ENCODE measurements at places on chromosomes 2 and 18.

DNA sequence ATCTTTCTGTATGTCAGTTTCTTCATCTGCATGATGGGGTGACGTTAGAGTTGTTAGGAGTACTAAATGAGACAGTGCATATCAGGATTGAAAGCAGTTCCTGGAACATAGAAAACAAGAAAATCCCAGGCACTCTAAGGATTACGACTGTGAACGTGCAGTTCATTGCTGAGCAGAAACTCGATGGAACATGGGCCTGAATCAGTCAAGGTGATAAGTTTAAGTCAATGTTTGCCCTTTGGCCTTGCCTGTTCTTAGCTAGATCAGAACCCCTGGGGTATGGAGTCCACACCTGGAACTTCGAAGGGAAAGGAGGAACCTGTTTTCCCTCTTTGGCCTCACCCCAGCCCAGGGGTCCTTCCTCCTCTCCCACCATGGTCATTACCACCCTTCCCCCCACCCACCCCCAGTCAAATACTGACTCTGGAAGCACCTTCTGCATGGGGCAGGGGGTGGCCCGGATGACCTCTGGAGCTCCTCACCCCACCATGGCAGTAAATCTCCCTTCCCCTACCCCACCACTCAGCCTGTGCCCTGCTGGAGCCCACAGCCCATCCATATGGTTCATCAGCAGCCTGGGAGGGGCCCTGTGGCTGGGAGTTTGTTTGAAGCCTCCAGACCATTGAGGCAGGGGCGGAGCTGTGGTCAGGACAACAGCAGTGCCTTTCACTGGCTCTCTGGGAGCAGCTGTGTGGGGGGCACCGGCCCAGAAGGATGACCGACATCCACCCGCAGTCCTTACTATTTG lies 164.1 kb downstream of the SMAD7 start:
- DNase-seq = no peak

GRCh38 chr2:157414050-157414449 lies 29.8 kb downstream of the CYTIP start:
- no peak for DNase-seq

DNA sequence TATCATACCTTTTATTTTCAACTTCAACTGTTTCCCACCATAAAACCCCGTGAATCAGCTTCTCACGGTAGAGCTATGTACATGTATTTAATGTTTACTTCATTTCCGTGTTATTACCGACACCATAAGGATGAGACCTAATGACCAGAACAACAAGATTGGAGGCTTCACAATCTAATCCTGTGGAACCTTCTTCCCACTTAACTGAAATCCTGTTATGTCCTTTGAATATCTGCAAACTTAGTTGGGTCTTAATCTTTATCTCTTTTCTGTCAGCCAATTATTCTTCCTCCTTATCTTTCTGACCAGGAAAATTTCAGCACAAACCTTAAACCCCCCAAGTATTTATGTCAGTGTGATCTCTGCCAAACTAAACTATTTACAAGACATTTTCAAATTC lies 214.4 kb downstream of the TMX3 start:
- DNase-seq = no peak

DNA sequence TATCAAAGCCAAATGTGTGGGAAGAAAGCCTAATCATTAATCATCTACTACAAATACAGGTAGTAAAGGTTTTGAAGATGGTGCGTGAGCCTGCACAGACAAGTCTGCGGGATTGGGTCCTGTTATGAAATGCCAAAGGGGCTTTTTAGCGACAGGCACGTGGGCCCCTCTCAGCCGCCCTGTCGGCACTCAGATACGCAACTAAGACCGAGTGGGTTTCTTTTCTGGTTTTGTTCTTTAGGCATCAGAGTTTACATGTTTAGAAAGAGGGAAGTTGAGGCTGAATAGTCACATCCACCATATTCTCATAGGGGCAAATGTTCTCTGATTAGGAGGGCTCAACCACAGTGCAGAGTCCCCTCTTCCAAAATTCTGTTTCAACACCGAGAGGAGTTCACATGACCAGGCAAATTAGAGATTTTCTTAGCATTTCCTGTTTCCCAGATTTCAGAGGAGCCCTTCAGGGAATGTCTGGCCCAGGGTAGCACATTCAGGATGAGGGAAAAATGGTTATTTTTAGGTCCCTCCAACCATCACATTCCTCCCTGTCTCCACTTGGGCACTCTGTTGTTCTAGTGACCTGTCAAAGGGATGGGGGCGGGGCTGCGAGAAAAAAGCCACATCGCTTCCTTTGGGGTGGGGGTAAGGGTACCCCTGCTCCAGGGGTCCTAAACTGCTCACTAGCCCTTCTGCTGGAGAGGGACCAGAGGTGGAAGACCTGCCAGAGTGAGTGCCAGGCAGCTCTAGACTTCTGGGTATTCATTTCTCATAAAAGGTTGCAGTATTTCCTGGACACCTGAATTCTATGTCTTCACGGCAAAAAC lies 159.2 kb downstream of the BCL2 start:
- no peak for DNase-seq

GRCh38 chr2:234885118-234885517 lies 66.7 kb upstream of the SH3BP4 start:
- no peak for DNase-seq

DNA sequence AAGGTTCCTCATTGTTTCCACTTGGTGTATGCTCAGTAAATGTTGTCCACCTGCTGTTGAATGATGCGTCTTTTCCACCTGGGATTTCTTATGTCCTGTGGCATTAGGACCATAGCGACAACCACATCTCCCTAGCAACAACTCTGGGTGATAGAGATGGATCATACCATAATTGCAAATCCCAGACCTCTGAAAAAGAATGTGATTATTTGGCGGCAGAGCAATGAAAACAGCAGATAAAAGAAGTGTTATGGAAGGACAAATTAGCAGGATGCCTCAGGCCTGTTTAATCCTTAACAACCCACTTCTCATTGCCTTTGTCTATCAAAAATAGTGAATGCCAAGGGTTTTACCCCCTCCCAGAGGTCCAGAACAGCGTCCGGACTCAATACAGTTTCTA lies 278.9 kb downstream of the TSN start:
- no peak for DNase-seq

- no peak for DNase-seq
These were observed 30.9 kb upstream of the LRRTM1 start for GRCh38 chr2:80335411-80335810.

GRCh38 chr2:160126756-160127155 lies 64.3 kb upstream of the PLA2R1 start:
- DNase-seq = no peak

DNA sequence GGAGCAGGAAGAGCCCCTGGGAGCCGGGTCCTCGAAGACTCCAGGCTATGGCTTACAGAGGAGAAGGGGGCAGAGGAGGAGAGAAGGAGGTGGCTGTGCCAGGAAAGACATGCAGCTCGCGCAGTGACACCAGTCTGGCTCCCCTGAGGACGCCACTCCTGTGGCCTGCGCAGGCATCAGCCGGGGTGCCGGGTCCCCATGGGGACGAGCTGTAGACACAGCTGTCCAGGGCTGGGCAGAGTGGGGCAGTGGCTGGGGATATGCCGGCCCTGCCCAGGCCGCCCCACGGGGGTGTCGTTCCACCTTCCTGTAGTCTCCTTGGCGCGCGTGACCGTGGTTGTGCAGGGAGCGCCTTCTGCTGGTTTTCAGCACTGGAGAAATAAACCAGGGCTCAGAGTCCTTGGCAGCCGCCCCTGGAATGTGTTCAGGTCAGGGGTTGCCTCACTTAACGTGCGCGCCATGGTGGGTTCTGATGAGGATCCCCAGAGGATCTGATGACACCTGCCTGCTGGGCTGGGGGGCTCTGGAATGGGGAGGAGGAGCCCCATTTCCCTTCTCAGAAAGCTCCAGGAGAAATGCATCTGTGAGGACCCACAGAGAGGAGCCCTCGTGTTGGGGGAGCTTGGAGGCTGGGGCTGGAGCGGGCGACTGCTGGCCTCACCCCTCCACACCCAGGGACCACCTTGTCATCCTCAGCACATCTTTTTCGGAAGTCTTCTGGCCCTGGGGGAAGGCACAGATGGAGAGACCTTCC lies 26.7 kb downstream of the RAMP1 start:
- DNase-seq = no peak

GRCh38 chr18:27298214-27298804 lies 113.2 kb upstream of the CHST9 start:
- DNase-seq = no peak

- DNase-seq = no peak
These were observed 739 bp downstream of the SIX2 start for GRCh38 chr2:45008296-45009129.

DNA sequence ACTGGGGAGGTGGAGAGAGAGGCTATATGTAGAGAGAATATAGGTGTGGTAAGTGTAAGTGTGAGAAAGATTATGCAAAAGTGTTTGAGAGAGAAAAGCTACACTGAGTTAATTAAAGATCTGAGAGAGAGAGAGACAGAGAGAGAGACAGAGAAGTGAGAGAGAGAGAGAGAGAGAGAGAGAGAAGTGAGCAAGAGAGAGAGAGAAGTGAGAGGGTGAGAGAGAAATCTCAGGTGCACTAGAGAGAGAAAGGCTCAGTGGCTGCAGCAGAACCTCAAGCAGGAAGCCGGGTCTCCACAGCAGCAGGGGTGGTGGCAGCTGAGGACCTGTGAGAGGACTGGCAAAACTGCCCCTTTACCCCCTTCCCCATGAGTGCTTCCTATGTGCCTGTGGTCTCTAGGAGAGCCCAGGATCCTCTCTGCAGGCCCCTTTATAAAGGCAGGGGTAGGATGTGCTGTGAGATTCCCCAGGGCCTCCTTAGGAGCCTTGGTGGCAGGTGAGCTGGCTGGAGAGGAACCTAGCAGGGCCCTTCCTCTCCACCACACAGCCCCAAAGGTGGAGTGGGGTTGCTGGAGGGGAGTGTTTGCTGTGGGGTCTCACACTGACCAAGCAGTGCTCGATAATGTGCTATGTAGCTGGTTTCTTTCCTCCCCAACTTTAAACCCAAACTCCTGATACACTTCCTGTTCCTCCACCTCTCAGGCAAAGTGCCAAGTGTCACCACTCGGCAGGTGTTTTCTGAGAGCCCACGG lies 52.6 kb downstream of the SLC4A5 start:
- no peak for DNase-seq

DNA sequence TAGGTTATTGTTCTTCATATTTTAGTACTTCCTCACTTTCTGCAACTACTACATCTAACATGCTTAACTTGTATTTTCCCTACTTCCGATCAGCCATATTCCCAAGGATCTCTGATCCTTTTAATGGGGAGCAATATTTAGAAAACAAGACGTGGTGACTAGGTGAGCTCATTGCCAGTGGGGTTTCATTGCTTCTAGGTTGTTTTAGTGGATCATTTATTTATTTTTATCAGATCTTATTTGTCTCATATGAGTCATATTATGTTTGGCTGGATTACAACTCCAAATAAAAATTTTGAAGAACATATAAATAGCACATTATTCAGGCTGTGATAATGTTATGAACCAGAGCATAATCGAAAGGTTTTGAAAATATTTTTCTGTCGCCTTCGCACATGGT lies 480.9 kb upstream of the TMEFF2 start:
- DNase-seq = no peak

DNA sequence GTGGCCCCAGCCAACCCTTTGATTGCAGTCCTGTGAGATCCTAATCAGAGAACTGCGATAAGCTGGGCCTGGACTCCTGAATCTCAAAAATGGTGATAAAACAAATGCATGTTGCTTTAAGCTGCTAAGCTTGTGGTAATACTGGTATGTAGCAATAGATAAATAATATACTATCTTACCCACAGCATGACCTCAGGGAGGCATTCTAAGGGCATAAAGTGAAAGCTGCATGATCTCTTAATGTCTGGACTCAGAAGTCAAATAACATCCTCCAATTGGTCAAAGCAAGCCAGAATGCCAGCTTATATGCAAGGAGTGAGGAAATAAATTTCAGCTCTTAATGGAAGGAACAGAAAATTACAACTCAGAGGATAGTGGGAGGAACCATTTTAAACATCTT lies 246.1 kb downstream of the FSIP2 start:
- DNase-seq = no peak

GRCh38 chr2:176534798-176535466 lies 265.7 kb downstream of the MTX2 start:
- no peak for DNase-seq

DNA sequence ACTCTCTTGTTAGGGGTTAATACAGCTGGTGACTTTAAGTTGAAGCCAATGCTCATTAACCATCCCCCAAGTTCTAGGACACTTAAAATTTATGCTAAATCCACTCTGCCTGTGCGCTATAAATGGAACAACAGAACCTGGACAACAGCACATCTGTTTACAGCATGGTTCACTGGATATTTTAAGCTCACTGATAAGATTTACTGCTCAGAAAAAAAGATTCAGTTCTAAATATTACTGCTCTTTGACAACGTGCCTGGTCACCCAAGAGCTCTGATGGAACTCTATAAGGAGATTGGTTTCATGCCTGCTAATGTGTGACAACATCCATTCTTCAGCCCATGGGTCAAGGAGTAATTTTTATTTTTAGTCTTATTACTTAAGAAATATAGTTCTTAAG lies 27.5 kb downstream of the RNF103 start:
- no peak for DNase-seq

DNA sequence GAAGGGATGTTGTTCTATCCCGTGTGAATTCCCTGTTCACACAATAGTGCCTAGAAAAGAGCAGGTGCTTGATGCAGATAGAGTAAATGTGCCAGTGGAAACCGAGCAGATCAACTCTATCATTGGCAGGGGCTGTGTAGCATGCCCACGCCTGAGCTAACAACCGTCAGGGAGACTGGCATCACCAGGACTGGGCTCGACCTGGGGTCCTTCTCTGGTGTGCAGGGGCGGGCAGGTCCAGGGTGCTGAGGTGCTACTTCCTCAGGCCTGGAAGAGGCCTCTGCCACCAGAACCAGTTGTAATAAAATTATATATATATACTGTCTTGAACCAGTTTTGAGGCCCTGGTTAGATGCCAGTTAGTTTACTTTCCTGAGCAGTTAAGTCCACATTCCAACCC lies 11.8 kb upstream of the MAL start:
- no peak for DNase-seq

Data from vagina (tissue), 2 donors.